Stimulated activated CD4-positive, alpha-beta T cell treated with anti-CD3 and anti-CD28 coated beads, Interleukin-12 subunit alpha, Interleukin-12 subunit beta, amount 100 ng/mL, for 24 hours (primary cell): ENCODE measurements at places on chromosomes 12 and 14.

DNA sequence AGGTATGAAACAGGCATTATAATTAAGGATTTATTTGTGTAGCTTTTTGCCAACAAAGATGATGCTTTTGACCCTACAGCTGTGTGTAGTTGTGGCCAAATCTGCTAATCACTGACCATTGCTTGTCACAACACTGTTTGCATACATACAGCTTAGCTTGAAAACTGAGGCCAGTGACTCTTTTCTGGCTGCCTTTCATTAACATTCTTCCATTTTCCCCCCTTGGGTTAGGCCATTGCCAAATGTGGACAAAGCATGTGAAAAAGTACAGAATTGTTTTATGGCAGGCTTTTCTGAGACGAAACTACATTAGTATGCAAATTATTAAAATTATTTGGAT is 263.3 kb downstream of the SLC16A7 start:
- no peak for DNase-seq

- no peak for DNase-seq
Observed at GRCh38 chr14:61811882-61812346, 49.7 kb downstream of the SNAPC1 start.

- no peak for DNase-seq
Observed at GRCh38 chr12:116784238-116784612, 46.1 kb downstream of the RNFT2 start.

GRCh38 chr14:106277503-106277902 is 751.1 kb downstream of the TMEM121 start:
- DNase-seq = peak; percentile 32

DNA sequence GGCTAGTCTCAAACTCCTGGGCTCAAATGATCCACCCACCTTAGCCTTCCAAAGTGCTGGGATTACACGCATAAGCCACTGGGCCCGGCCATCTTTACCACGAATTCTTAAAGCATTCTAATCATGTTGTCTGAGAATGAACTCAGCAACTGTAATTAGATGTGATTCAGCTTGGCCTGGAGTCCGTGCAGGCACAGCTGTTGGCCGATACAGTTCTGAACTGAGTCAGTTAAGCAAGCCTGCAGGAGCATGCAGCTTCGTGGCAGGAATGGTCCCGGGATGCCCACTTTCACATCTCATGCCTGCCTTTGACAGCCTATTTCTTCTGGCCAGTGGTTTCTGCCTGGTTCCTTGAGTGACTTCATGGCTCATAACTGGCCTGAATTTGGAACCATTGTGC is 194.1 kb downstream of the ANO6 start:
- DNase-seq = no peak

DNA sequence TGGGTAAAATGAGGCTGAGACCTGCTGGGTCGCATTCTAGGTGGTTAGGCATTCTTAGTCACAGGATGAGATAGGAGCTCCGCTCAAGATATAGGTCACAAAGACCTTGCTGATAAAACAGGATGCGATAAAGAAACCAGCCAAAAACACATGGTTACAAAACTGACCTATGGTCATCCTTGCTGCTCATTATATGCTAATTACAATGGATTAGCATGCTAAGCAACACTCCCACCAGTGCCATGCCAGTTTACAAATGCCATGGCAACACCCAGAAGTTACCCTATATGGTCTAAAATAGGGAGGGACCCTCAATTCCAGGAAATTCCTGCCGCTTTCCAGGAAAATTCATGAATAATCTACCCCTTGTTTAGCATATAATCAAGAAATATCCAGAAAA is 132.4 kb downstream of the BRMS1L start:
- DNase-seq = no peak

- no peak for DNase-seq
Observed at GRCh38 chr12:52601671-52602070, 408 bp upstream of the KRT72 start.

DNA sequence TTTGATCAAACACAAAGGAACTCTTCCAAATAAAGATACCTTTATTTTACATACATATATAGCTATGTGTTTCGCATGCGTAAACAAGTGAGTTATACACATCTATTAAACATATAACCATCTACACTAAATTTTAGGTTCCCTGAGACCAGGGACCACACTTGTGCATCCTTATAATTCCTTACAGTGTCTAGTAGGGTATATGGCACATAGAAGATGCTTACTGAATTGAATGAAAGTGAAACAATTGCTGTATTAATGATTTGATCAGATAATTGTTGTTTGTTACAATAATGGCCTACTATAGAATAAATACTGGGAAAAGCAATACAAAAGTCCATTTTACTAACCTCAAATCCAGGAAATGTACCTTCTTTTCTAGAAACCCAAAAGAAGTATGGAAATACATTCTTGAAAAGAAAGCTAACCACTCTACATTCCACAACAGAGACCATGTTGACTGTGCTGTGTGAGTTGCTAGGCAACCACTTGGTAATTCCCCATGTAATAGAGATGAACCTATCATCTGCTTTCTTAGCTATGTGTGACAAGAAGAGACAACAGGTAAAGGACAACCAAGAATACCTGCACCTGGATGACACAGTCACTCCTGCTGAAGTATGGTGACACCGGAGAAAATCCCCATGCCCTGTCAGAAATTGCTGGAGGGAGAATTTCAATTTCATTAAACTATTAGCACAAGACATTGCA is 11.9 kb upstream of the CIPC start:
- DNase-seq = no peak

DNA sequence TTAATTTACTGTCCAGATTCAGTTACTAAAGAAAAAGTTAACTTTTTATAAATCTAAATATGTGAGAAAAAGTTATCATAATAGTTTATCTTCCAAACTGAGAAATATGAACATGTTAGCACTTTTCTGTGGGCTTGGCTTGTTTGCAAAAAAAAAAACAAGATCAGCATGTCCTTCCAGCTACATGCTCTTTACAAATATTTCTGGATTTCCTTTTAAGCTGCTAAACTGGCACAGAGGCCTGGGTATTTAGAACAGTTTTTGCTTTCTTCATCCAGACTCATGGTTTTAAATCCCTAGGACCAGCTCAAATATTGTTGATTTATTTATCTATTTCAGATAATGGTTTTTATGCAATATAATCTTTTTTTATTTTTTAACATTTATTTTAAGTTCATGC is 1444.5 kb upstream of the FLRT2 start:
- DNase-seq = no peak

DNA sequence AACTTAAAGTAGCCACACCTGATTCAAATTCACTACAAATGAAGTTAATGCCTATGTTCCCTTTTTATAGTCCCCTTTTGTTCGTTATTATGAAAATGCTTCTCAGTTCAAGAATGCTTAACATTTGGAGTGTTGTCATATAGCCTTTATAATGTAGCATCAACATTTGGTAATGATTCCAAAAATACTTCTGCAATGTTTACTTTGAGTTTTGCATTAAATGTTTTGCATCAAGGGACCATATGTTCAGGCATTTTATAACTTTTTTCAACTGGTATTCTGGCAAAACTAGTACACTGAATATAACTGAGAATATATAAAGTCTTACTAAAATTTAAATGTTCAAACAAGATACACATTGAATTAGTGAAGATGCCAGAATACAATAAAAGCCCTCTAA is 209.6 kb upstream of the SLC16A7 start:
- DNase-seq = no peak

DNA sequence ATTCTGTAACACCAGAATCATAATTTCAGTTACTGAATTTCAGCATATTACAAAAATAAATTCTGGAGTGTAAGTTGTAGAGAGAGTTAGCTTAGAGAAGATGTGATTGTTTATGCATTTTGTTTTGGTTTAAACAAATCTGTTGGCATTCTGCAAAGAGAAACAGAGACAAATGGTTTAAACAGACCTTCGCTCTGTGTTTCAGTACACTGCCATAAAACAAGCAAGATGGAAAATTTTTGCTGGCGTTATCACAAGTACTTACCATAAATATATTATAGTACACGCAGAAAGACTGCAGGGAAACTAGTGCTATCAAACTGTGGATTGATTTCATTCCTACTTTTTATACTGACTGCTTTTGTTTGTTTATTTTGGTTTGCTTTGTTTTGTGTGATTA is 850.3 kb upstream of the FOXG1 start:
- no peak for DNase-seq

DNA sequence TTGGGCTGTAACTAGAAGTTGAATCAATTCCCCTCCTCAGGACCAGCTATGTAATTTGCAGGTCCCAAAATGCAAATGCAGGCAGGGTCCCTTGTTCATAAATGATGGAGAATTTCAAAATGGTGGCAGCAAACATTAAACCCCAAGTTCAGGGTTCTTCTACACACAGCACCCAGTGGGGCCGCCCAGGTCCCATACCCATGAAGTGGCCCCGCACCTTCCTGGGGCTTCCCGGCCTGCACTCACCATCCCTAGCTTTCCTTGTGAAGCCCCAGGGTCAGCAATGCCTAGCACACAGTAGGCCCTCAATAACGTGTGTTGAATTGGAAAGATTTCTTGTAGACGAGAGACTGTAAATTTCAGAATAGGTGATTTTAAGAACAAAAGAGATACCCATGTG is 76.0 kb downstream of the NTF3 start:
- no peak for DNase-seq

GRCh38 chr12:19624491-19624890 is 185.2 kb downstream of the AEBP2 start:
- DNase-seq = no peak

DNA sequence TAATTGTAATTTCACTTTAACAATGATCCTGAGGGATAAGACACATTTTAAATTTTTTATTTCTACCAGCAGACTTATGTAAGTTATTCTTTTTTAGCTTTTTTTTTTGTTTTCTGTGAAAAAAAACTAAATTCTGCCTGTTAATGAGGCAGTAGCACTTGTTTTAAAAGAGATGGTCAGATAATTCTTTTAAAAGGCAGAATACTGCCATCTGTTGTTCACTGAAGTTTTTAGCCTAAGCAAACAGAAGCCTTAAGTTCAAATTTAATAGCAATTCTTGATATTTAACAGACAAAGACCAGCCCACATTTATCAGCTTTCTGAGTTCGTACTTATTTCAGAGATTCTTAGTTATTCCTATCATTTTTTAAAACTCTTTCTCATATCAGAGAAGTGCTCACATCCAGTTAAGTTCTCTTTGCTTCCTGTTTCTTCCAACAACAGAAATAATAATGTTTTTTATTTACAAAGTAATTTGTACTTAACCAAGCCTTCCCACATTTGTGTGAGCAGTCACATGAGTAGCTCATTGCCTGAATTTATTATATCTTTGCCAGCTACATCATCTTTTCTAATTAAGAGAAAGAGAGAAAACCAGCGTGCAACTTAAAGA is 93.4 kb upstream of the SLCO1C1 start:
- no peak for DNase-seq

DNA sequence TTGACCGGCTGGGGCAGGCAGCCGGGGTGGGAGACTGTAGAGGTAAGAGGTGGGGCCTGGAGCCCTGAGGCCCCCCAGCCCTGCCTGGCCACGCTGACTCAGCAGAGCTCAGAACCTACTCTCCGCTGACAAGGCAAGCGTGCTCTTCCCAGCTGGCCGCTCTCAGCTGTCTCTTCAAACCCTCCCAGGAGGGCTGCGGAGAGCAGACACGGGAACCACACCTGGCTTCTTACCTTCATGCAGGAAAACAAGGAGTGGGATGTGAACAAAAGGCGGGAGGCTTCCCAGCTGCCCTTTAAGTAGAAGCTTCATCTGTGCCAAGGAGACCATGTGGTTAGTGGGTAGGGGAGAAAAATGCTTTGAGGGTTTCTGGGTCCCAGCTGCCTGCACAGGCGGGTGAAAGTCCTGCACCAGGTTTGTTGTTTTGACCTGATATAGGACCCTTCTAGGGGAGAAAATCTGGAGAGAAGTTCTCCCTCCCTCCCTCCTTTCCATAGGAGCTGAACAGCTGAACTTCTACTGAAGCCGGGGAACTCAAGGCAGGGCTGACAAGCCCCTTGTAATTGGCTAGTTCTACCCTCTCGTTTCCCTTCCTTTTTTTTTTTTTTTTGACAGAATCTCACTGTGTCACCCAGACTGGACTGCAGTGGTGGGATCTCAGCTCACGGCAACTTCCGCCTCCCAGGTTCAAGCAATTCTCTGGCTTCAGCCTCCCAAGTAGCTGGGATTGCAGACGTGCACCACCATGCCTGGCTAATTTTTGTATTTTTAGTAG is 12.8 kb upstream of the TESC start:
- DNase-seq = no peak

DNA sequence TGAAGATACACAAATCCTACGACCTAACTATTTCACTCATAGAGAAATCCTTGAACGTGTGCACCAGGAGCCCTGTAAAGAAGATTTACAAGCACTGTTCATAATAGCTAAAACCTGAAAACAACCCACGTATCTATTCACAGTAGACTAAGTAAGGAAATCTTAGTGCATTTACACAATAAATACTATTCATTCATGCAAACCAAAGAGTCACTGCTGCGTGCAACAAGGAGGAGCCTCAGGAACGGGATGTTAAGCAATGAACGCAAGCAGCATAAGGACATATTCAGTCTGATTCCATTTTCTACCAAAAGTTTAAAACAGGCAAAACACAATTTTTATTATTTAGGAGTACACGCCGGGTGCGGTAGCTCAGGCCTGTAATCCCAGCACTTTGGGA is 176.6 kb downstream of the TTC7B start:
- DNase-seq = no peak

DNA sequence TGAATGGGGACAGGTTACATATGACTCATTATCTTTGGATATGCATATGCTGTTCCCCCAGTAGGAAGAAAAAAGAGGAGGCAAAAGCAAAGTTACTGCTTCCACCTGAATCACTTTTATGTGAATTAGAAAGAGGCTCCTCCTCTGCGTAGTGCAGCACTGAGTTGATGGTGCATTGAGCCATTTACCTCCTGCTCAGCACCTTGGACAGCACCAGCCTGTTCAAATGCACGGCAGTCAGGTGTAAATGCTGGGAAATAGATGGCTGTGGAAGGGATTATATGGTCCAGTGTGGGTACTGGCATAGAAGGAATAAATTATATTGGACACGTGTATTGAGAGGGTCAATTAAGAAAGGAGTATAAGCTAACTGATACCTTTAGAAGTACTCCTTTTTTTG is 541.9 kb upstream of the SEL1L start:
- no peak for DNase-seq

GRCh38 chr12:15846887-15847286 is 35.3 kb upstream of the STRAP start:
- DNase-seq = no peak

GRCh38 chr14:92718664-92719063 is 29.8 kb downstream of the LGMN start:
- DNase-seq = no peak

DNA sequence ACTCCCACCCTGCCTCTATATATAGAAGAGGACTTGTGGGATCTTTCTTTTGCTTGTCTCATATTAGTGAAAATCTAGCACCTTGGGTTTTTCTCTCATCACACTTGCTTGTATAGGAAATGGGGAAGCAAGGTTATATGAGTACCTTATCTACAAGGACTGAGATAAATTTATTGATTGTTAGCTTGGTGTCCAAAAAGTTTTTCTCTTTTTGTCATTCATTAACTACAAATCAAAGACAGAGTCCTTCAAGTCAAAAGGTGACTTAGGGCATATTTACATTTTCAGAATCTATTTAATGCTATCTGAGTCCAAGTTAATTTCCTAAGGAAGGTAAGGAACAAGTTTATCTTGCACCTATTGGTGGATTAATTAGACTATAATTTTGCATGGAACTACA is 92.7 kb downstream of the SNAPC1 start:
- DNase-seq = no peak
